ENCODE measurements at places on chromosomes 5 and 9.

GRCh38 chr9:38621434-38622287 is 1.3 kb upstream of the ANKRD18A start:
- DNase-seq = no peak

DNA sequence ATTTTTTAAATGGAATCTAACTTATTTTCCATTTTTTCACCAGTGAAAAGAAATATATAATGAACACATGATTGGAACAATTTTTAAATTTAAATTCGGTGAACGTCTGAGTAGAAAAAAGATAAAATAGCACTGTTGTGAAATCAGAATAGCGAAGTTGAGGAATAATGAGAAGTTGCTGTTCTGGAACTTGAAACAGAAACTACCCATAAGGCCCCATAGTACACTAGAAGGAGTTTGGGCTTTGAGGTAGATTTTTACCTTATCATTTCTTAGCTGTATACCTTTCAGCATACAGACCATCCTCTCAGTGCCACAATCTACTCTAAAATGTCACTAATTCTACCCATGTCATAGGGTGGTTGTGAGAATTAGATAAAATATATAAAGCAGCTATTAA is 35.1 kb downstream of the TDRD7 start:
- DNase-seq = no peak

DNA sequence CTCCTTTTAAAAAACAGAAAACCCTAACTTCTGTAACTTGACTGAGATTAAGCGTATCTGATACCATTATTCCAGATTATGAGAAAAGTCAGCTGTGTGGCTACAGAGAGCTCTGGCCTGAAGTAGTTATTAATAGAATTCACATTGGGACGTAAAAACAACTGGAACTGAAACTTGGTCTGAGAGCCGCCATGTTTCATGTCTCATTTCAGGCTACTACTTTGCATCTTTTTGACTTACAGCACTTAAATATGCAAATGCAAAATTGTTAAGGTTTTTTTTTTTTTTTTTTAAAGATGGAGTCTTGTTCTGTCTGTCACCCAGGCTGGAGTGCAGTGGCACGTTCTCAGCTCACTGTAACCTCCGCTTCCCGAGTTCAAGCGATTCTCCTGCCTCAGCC is 25.2 kb downstream of the MAP3K1 start:
- DNase-seq = no peak

DNA sequence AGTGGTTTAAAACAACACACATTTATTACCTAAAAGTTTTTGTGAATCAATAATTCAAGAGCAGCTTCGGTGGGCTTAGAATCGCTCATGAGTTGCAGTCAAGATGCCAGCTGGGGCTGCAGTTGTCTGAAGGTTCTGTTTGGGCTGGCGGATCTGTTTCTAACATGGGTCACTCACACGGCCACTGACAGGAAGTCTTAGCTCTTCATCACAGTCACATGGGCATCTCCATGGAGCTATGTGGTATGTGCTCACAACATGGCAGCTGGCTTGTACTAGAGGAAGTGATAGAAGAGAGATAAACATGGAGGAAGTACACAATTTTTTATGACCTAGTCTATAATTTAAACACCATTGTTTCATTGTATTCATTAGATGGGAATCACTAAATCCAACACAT is 11.2 kb downstream of the KLHL9 start:
- DNase-seq = no peak

- DNase-seq = no peak
These were observed 1.9 kb downstream of the ARAP3 start for GRCh38 chr5:141680178-141680577.

DNA sequence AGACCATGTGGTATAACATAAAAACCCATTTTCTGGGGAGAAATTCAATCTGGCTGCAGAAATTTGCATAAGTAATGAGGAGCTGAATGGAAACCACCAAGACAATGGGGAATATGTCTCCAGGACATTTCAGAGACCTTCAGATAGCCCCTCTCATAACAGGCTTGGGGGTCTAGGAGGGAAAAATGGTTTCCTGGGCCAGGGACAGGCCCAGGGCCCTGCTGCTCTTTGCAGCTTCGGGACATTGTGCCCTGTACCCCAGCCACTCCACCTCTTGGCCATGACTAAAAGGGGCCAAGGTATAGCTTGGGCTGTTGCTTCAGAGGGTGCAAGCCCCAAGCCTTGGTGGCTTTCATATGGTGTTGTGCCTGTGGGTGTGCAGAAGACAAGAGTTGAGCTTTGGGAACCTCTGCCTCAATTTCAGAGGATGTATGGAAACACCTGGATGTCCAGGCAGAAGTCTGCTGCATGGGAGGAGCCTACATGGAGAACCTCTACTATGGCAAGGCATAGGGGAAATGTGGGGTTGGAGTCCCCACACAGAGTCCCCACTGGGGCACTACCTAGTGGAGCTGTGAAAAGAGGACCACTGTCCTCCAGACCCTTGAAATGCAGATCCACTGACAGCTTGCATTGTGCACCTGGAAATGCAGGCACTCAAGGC is 30.4 kb downstream of the MRPS30 start:
- DNase-seq = no peak

DNA sequence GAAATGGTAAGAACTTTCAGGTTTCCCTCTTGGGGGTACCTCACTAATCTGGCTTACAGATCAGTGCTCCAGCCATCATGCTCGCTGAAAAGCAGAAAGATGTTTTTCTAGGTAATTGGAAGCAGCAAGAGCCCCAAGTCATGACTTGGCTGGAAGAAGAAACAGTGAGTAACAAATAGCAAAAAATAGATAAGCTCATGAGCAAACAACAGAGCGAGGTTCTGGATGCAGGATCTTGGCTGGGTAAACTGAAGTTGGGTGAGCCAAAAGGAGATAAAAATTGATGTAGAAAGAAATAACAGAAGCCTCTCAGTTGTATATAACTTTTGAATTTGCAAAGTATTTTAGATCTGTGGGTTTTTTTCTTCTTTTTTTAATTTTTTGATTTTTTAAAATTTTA is 110.1 kb downstream of the INSYN2B start:
- no peak for DNase-seq

- no peak for DNase-seq
These were observed 144.3 kb upstream of the WWC1 start for GRCh38 chr5:168147106-168147505.

GRCh38 chr9:91786132-91786896 is 163.7 kb downstream of the ROR2 start:
- no peak for DNase-seq

DNA sequence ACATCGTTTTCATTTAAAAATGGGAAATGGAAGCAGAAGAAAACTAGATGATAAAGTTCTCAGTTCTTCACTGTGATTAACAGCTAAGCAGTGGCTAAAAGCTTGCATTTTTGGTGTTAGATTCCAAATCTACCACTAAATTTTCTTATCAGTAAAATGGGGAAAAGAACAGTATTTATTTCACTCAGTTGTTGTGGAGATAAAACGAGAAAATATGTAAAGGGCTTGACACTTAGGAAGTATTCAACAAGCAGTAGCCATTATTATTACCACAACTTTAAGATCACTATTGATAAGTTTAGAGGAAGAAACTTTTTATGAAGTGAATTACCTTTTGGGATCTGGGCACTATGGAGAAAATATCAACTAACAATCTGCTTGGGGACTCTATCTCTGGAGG is 4.5 kb downstream of the STOM start:
- DNase-seq = no peak

DNA sequence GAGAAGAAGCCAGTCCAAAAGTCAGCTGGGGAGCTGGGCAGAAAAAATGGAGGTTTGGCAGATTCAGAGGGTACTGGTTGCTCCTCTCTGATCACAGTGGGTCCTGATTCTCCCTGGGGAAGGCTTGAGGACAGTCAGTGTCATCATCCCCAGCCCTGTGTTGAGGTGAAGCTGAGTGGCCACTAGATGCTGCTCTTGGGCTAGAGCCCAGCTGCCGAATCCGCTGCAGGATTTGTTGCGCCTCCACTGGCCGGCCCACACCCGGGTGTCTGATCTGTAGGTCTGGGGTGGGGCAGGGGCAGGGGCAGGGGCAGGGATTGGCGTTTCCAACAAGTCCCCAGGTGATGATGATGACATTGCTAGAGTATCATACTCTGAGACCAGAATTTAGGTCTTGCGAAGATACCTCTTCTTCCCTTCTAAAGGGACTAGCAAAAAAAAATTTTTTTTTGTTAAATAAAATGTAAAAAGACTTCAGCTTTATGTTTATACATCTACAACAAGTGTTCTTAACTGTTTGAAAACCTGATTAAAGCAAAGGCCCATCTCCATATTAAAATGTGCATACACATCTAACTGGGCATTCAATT is 106.8 kb downstream of the PDE6A start:
- no peak for DNase-seq

- DNase-seq = no peak
These were observed 27.7 kb downstream of the RANBP3L start for GRCh38 chr5:36273809-36274526.

DNA sequence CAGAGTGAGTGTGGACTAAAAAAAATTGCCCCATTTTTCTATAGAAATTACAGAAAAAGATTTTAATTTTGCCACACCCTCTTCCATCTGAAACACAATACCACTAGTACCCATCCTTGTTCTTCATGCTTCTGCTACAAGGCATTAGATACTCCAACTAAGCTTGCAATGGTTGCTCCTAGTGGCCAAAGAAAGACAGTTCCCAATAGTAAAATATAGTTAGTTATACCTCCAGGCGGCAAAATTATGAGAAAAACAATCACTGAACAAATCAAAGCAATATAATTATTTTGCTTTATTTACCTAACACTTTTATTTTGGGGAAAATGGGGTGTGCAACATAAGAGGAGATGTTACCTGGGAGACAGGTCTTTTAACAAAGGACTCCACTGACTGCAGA is 101.2 kb downstream of the RAPGEF6 start:
- DNase-seq = no peak

- DNase-seq = no peak
These were observed 63.1 kb upstream of the NREP start for GRCh38 chr5:111820072-111820471.

GRCh38 chr5:180433032-180433422 is 61.2 kb upstream of the CNOT6 start:
- DNase-seq = no peak

DNA sequence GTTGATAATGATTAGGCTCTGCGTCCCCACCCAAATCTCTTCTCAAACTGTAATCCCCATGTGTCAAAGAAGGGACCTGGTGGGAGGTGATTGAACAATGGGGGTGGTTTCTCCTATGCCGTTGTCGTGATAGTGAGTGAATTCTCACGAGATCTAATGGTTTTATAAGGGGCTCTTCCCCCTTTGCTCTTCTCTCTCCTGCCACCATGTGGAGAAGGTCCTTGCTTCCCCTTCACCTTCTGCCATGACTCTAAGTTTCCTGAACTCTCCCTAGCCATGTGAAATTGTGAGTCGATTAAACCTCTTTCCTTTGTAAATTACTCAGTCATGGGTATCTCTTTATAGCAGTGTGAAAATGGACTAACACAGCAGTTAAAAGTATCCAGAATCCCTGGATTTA is 715.2 kb upstream of the DMAC1 start:
- no peak for DNase-seq

- no peak for DNase-seq
These were observed 9.2 kb downstream of the ZBTB5 start for GRCh38 chr9:37455884-37456647.

GRCh38 chr9:16960084-16960483 is 89.6 kb upstream of the BNC2 start:
- DNase-seq = no peak

GRCh38 chr5:120615967-120616645 is 152.0 kb downstream of the PRR16 start:
- no peak for DNase-seq

DNA sequence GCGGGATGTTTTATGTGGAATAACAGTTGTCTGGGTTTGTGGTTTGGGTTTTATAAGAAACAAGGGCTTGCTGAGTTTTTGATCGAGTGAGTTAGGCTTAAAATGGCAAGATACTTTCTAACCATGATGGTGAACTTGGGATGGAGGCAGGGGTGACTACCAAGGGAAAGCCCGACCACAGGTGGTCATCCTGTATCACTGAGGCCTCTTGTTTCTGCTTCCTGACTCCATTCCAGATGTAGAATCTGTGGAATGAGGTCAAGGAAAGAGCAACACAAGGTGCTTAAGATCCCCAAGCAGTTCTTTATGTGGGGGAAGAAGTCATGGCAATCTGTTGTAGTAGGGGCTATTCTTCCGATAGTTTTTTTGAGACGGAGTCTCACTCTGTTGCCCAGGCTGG is 122.3 kb downstream of the GOLPH3 start:
- no peak for DNase-seq

- no peak for DNase-seq
These were observed 28.7 kb downstream of the LARP1 start for GRCh38 chr5:154783774-154784460.

GRCh38 chr5:149826574-149826973 is 96.5 kb downstream of the PPARGC1B start:
- no peak for DNase-seq

DNA sequence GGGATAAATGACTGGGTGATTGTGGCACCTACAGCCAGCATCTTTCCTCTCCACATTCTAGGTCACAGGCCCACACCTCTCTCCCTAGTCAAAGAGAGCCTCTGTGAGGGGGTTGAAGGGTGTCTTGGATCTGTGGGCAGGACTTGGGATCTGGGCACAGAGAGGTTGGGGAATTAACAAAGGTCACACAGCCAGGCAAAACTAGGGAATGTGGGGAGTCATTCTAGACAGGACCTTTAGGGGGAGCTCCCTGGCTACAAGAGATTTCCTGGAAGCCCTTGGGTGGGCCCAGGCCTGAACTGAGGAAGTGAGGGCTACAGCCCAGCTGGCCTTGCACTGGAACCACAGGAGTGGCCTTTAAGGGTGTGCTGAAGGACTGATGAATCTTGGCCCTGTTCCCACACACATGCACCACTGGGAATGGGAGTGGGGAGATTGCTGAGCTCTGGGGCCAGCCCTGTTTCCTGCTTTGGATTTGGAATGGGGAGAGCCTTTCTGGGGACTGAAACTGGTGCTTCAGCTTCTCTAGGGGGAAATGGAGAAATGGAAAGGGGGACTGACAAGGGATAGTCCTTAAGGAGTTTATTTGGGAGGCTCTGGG is 12.4 kb upstream of the CXXC5 start:
- DNase-seq = no peak

DNA sequence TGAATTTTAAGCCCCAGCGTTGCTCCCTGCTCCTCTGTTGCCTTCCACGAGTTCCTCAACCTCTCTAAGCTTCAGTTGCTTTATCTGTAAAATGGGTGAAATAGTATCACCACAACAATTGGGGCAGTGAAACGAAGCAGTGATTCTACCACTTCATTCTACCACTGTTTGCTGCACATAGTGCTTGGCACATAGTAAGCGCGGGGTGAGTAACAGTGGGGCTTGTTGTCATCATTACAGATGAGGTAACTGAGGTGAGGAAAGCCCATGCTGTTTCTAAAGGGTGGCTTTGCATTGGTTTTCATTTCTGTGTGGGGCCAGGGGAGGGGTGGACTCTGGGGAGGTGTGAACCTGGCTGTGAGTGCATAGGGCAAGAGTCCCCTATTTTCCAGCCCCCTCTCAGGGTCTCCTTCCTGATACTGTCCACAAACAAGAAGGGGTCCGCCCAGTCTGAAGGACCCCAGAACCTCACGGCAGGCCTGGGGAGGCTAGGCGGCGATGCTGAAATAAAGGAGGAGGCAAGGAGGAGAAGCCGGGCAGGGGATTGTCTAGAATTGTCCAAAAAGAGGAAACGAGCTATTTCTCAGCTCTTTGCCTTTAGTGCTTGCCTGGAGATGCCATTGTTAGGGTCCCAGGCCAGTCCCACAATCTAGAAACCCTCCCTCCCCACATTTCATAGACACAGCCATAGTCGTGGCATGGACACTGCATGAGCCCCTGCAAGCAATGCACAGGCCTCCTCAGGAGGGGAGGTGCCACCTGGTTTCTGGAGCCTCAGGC is 65.6 kb downstream of the IL6ST start:
- DNase-seq = no peak

Measured in activated gamma-delta T cell treated with Interleukin-2 at 50 U/mL for 16 hours (primary cell).